Stimulated activated CD8-positive, alpha-beta memory T cell treated with anti-CD3 and anti-CD28 coated beads, Interleukin-4, amount 100 ng/mL, for 24 hours (primary cell): ENCODE measurements at places on chromosomes 2 and 18.

GRCh38 chr2:228282376-228282775 lies 100.9 kb upstream of the SPHKAP start:
- no peak for DNase-seq

DNA sequence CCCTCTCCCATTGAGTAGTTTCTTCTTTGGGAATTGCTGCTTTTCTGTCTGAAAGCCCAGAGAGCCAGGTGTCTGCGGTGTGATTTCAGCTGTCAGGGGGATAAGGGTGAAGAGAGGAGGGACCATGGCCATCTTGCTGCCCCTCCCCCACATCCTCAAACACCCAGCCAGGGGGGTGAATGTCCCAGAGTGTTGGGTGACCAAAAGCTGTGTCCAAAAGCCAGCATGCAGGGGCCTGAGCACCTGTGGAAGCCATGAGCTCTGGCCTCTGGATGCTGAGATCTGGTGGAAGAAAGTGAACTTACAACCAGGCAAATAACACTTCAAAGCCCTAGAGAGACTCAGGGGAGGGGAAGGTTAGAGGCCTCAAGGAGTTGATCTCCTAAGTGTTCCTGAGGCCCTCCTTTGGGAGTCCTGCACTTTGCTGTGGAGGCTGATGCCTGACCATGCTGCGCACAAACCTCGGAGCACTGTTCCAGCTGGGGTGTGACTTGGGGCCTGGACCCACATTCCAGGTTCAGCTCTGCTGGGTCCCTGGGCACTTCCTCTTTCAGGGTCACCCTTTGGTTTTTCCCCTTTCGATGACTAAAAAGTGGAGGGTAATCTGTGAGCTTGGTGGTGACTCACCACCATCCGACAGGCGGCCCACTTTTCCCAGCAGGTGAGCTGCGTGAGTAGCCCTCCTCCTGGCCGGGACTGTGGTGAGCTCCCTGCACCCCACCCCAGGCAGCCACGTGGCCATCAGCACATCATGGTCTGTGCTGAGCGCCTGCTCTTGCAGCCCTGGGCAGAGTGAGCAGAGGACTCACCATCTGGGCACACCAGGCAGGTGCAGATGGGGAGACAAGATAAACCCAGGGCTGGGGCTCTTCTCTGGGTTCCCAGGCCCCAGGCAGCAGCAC lies 66.8 kb upstream of the FOSL2 start:
- DNase-seq = no peak

- no peak for DNase-seq
Observed at GRCh38 chr18:3611313-3612090, 161.5 kb downstream of the TGIF1 start.

DNA sequence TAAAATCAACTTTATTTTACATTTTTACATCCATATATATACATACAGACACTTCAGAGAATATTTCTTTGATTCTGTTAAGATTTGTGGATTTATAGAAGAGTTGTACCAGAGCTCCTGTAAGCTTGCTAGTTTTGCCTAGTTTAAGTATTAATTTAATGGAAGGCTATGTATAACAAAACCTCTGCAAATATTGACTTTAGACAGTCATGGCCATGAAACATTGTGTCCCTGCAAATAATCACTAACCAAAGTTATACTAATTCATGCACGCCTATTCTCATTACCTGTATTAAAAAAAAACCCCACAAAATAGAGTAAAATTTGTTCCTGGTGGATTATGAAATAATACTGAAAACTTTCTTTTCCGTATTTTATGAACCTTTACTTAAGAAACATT lies 379.3 kb downstream of the CTNNA2 start:
- DNase-seq = no peak

- DNase-seq = no peak
Observed at GRCh38 chr2:52611759-52612158, 1155.8 kb upstream of the CHAC2 start.

DNA sequence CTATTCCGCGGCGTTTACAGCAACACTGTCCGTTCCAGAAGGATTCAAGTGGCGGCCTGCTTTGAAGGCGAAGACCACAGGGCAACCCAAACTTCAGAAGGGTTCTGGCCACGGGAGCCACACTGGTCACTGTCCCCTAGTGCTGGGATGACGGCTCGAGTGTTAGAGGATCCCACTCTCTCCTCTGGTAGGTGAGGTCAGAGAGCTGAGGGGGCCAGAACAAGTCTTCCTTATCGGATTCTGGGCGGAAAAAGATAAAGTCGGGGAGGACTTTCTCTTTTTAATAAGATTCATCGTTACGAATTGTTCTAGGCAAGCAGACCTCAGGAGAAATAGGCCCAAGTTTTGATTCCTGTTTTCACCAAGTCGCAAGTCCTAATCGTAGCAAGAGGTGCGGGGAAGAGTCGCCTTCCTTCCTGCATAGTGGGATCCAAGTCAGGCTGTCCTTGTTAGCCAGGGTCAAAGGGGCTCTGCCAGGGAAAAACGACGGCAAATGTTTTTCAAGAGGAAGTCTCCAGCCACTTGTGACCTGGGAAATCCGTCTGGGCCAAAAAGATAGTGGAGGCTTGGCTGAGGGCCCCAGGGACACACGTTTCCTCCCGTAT lies 864 bp upstream of the MYL12A start:
- DNase-seq = no peak

DNA sequence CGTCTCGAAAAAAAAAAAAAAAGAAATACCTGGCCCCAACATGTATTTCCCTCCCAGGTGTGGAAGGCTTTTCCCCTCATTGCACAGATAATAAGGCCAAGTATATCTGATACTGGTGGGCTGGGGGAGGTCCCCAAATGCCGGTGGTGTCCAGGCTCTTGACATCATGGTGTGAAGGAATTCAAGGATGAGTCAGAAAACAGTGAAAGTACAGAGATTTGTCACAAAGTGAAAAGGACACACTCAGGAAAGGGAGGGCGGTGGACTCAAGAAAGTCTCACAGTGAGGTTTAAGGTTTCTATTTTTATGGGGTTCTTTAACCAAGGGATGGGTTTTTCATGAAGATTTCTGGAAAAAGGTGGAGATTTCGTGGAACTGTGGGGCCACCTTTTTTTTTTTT lies 37.8 kb upstream of the FZD5 start:
- DNase-seq = no peak

GRCh38 chr2:236794176-236794957 lies 224.7 kb downstream of the ACKR3 start:
- no peak for DNase-seq

DNA sequence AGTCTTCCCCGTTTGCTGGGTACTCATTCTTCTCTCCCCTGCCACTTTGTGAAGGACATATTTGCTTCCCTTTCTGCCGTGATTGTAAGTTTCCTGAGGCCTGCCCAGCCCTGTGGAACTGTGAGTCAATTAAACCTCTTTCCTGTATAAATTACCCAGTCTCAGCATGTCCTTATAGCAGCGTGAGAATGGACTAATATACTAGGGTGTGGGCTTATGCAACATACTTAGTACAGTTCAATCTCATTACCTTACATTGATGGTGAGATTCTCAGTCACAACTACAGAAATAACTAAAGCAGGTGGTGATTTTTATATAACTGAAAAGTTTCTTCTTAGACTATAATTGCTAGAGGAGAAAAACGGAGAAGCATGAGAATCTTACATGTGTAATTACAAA lies 237.9 kb upstream of the MMADHC start:
- DNase-seq = no peak

GRCh38 chr2:231613331-231613662 lies 20.6 kb downstream of the TEX44 start:
- DNase-seq = no peak

GRCh38 chr18:55585920-55586561 lies 2.0 kb downstream of the TCF4 start:
- DNase-seq = no peak

DNA sequence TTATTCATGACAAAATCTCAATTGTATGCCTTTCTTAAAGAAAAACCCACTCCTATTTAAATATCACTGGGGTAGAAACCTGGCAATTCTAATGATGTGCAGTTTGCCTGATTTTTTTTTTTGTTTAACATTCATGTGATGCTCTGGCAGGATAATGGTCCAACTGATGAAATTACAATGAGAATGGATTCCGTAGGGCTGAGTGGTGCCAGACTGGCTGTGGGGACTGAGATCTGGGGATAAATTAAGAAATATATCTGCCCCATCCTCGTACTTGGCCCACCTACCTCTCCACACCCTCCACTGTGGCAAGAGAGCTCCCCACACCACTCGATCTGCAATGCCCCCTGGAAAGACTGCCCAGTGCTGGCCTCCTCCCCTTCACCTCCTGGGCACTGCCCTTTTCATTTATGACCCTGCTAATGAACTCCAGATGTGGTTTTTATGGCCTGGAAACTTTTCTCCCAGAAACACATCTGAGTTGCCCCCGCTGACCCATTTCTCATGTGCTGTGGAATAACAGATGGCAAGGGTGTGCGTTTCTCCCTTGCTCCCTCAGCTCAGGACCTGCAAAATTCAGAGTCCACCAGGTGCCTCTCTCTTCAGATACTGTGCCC lies 33.0 kb upstream of the RPL37A start:
- no peak for DNase-seq

GRCh38 chr2:65017335-65017734 lies 28.1 kb downstream of the SLC1A4 start:
- no peak for DNase-seq

DNA sequence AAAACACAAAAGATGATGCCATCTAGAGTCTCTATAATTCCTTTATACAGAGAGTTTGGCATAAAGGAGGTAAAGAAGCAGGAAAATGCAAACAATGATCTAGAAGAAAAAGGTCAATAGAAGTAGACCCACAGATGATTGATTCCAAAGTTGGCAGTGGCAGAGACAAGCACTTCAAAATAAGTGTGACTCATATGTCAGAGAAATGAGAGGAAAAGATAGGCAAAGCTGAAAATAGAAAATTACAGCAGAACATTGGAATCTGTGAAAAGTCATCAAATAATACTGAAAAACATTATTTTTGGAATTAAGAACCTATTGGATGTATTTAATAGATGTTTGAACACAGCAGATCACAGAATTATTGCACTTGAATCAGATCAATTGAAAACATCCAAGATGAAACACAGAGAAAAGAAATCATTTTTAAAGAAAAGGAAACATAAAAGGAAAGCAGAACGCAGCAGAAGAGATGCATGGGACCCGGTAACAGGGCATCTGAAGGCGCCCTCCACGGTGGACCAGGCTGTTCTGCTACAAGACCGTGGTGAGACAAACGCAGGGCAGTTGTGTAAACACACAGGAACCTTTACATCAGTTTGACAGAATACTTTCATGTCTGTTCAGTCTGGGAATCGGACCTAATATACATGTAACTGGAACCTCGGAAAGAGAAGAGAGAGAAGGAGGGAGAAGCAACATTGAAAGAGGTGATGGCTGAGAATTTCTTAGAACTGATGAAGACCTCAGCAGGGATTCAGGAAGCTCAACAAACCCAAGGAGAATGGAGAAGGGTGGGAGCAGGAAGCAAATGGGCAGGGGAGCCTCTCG lies 74.6 kb upstream of the GPC1 start:
- DNase-seq = no peak

DNA sequence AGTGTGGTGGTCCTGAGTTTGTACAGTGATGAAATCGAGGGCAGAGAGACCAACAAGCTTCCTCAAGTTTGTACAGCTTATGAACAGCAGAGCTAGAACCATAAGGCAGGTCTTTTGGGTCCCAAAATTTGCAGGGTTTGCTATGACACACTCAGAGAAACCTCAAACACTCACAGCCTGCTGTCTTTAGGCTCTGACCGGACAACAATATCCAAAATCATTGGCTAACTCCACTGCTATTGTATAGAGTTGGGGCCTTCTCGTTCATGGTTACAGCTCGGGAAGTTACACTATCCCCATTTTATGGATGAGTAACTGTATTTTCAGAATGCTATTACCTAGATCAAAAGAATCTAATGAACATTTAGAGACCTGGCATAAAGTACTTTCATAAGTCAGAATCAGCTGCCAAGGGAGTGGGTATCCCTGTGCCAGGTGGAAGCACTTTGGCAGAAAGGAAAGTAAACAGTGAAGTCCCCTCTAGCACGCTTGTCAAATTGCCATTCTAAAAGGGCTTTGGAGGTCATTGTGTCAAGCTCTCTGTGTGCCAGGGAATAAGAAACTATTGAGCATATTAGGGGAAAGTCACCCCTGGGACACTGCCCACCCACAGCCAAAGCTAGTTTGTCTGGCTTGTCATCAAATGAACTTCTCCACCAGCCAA lies 331.8 kb downstream of the ALK start:
- DNase-seq = no peak

- DNase-seq = no peak
Observed at GRCh38 chr2:171702781-171703556, 15.7 kb downstream of the DYNC1I2 start.

DNA sequence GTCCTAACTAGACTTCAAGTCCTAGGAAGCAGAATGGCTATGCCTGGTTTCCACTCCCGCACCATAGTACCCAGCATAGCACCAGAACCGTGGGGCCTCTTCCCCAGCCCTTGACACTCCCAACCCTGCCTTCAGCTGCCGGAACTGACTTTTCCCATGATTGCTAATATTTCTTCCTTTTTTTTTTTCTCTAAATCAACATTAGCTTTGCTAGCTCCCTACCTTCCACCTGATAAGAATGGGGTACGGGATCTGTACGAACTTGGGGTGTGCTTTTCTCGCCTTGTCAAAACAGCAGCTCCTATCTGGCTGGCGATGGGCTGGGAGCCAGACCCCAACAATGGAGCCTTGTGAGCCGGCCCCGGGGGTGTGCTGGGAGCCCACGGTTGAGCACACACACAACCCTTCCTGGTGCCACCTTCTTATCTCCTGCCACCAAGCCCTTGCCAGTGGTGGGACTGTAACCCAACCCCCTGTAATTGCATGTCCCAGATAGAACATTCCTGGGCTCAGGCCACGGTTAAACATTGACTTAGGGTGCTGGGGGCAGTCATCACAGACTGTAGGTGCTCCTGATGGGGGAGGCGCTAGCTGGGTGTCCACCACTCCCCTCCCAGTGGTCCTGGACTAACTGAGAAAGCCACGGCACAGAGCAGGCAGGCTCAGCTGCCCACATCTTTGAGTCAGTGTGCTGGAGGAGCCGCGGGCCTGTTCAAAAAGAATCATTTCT lies 213.0 kb upstream of the HAAO start:
- DNase-seq = no peak

DNA sequence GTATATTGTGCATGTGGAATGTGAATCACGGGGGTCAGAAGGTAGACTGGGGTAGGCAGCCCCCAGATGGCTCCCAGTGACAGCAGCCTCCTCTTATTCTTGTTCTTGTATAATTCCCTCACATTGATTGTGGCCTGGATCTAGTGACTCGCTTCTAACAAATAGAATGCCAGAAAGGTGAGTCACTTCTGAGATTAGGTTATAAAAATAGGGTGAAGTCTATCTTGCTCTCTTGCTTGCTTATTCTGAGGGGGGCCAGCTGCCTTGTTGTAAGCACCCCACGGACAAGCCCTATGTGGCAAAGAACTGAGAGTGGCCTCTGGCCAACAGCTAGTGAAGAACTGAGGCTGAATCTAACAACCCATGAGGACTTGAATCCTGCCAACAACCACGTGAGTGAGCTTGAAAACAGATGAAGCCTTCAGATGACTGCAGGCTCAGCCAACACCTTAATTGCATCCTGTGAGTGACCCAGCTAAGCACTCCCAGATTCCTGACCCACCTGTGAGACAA lies 15.6 kb upstream of the RMND5A start:
- DNase-seq = no peak
